ENCODE measurements at places on chromosomes 11 and 22. TPM values are rescaled to one million over a fixed set of nuclear protein-coding genes. Genes with fewer than 3 reads are reported as not detected.

GRCh38 chr11:102920118-102920684 is 35.3 kb downstream of the MMP13 start:
- no peak for DNase-seq

The MS4A4A gene
- total RNA-seq, result 57.5 TPM

The TTC36 gene
- total RNA-seq, result 0.82 TPM

- no peak for DNase-seq
Measured at GRCh38 chr11:62427630-62428233, 8.9 kb downstream of the SCGB1A1 start.

The SCN3B gene
- total RNA-seq, result 0.61 TPM

DNA sequence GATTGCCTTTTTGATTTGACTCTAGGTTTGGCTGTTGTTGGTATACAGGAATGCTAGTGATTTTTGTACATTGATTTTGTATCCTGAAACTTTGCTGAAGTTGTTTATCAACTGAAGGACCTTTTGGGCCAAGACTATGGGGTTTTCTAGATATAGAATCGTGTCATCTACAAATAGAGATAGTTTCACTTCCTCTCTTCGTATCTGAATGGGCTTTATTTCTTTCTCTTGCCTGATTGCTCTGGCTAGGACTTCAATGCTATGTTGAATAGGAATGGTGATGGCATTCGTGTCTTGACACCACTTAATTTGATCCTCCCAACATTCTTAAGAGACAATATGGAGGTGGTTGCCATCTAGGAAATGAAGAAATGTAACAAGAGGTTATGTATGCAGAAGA is 388.1 kb upstream of the API5 start:
- no peak for DNase-seq

Measured in left lung (tissue), 14 donors.